Fibroblast of lung (primary cell): ENCODE measurements at places on chromosomes 7 and 10.

- DNase-seq = peak; percentile 61
Measured at GRCh38 chr10:58064714-58065528, 202.8 kb downstream of the IPMK start.

- peak; percentile 6 for DNase-seq
Measured at GRCh38 chr7:43044511-43044910, 67.9 kb upstream of the HECW1 start.

GRCh38 chr7:69803699-69804516 is 205.6 kb downstream of the AUTS2 start:
- DNase-seq = no peak

- DNase-seq = peak; percentile 63
Measured at GRCh38 chr7:98286093-98286539, 4.6 kb downstream of the BRI3 start.

GRCh38 chr7:70303780-70304179 is 705.5 kb downstream of the AUTS2 start:
- DNase-seq = no peak

GRCh38 chr10:110426294-110427181 is 71.2 kb upstream of the DUSP5 start:
- peak; percentile 78 for DNase-seq

- DNase-seq = peak; percentile 3
Measured at GRCh38 chr10:108970016-108970415, 953.3 kb downstream of the XPNPEP1 start.

DNA sequence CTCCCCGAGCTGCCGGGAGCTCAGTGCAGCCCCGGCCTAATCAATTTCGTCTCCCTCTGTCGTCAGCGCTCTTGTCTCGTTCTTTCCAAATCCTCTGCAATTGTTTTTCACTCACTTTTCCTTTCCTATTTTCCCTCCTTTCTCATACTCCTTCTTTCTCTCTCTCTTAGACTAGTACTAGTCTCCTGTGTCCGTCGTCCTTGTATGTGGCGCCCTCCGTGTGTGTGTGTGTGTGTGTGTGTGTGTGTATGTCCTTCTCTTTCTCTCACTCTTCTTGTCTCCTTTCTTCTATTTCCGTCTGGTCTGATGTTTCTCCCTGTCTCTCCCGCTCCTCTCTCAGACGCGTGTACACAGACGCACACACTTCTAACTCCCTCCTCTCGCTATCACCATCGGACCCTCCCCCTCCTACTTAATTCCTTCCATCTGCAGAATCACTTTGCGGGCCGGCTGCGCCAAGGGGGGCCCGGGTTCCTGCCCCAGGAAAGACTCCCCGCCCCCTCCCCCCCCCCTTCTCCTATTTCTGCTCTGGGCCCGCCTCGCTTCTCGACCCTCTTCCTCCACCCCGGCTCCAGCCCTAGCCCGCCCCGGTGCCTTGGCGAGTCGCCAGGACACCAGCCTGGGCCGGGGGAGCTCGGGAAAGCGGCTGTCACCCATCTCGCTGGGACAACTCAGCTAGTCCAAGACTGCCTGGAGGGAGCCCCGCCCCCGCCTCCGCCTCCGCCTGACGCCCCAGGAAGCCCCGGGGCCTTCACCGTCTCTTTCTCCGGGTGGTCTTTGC is 743 bp upstream of the ZCCHC24 start:
- no peak for DNase-seq

DNA sequence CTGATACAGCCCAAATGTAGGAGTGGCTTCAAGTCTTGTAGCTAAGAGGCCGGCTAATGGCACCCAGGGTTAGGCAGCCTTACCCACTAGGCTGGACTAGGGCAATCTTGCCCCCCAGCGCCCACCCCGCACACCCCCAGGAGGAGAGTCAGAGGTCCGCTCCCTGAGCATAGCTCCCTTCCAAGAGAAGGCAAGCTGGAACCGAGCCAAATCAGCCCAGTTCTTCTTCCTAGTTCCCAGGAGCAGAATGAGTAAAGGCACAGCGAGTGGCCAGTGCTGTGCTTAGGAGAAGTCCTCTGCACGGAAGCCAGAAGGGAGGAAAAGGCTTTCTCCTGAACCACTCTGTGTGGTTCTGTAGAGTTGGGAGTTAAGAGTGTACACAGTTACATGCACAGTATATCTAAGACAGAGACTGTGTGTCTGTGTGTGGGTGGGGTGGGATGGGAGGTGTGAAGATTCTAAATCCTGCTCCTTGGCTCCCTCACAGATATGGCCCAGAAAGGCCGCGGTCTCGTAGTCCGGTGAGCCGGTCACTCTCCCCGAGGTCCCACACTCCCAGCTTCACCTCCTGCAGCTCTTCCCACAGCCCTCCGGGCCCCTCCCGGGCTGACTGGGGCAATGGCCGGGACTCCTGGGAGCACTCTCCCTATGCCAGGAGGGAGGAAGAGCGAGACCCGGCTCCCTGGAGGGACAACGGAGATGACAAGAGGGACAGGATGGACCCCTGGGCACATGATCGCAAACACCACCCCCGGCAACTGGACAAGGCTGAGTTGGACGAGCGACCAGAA is 59.7 kb upstream of the PDCD4 start:
- DNase-seq = no peak

GRCh38 chr7:32222251-32222900 is 152.2 kb upstream of the PDE1C start:
- no peak for DNase-seq

GRCh38 chr7:37494926-37495325 is 46.3 kb upstream of the ELMO1 start:
- DNase-seq = no peak

DNA sequence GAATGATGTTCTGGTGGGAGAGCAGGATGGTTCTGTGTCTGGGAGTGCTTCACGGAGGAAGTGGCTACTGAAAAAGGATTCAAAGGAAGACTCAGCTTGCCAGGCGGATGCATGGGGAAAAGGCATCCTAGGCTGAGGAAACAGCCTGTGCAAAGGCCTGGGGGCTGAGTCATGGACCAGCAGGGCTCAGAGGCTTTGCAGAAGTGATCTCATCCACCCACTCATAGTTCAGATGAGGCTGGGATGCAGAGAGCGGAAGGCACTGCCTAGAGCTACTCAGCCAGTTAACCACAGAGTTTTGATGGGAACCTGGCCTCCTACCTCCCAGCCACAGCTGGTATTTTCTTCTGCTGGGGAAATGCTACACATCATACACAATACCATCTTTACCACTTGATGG is 15.8 kb upstream of the ADAMTS14 start:
- DNase-seq = peak; percentile 100

- no peak for DNase-seq
Measured at GRCh38 chr7:104621321-104621720, 292.9 kb downstream of the LHFPL3 start.

- peak; percentile 67 for DNase-seq
Measured at GRCh38 chr7:146115851-146116520, 615 bp upstream of the CNTNAP2 start.

DNA sequence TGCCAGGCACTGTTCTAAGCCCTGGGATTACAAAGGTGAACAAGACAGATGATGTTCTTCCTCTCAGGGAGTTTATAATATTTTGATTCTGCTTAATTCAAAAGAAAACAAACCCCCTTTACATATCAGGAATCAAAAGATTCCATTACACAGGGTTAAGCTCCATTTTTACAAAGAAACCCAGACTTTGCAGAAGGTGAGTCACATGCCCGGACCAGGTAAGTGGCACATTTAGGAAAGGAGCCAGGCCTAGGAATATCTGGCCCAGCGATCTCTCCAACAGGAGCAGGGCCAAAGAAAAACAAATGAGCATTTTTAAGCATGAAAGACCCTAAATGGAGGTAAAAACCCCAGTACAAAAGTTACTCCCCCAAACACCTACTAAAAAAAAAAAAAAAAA is 1.1 kb downstream of the STN1 start:
- no peak for DNase-seq

- no peak for DNase-seq
Measured at GRCh38 chr10:94316560-94316959, 46.2 kb downstream of the NOC3L start.

- peak; percentile 74 for DNase-seq
Measured at GRCh38 chr10:20622531-20623211, 274.4 kb downstream of the NEBL start.

GRCh38 chr7:132558815-132559214 is 17.5 kb downstream of the PLXNA4 start:
- DNase-seq = no peak

DNA sequence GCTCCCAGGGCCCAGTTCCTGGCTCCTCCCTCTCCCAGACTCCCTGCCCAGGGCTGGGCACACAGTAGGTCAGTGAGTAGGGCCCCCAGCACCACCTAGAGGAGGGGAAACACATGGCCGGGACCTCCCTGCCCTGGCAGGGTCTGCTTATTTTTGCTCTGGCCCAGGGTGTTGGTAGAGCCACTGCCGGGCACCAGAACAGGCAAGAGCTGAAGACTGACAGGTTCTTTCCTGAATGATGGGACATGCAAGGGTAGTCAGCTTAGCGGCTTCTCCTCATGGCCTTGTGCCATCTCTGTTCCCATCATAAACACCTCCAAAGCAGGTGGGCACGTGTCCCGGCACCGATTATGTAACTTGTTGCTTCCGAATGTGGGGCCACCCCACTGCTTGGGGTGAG is 86.5 kb downstream of the NEURL1 start:
- DNase-seq = no peak

DNA sequence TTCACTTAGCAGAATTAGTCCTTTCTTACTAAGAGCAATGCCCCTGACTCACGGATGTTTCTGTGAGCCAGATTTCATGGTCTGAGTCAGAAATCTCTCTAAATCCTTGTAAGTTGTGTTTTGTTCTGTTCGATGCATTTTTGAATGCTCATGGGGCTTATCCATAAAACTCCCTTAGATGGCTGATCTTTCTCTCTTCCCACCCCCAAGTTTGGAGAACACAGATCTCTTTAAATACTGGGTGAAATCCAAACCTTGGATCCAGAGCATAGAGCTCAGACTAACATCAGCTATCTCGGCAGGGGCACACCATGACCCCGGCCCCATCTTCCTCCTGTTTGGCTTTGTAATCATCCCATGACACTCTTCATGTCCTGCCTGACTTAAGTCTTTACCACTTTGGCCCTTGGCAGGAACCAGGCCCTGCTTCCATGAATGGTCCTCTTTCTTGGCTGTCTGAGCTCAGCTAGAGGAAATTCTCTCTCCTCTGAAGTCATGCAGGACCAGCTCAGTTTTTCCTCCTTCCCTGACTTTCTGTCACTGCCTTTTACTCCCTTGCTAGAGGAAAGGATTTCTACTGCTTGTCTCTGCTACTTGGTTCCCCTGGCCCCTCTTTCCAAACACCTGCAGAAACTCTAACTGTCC is 120.4 kb upstream of the RAB11FIP2 start:
- DNase-seq = no peak

- no peak for DNase-seq
Measured at GRCh38 chr7:158054611-158055010, 533.0 kb downstream of the PTPRN2 start.

DNA sequence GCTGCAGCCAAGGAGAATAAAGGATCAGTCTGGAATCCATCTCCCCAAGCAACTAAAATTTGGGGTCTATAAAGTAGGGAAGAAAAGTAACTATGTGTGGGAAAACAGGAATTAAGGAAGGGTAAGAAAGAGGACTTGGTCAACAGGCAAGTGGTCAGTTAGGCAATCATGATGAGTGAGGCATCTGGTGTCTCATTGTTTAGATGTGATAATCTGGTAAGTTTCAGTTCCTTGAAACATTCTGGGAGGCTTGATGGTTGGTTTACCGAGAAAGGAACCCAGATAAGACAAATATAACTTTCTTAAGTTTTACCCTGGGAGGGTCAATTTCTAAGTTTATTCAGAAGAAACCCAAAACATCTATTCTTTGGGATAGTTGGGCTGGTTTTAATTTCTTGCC is 22.3 kb downstream of the HYAL4 start:
- peak; percentile 14 for DNase-seq

GRCh38 chr7:132076301-132077035 is 499.8 kb downstream of the PLXNA4 start:
- DNase-seq = no peak

DNA sequence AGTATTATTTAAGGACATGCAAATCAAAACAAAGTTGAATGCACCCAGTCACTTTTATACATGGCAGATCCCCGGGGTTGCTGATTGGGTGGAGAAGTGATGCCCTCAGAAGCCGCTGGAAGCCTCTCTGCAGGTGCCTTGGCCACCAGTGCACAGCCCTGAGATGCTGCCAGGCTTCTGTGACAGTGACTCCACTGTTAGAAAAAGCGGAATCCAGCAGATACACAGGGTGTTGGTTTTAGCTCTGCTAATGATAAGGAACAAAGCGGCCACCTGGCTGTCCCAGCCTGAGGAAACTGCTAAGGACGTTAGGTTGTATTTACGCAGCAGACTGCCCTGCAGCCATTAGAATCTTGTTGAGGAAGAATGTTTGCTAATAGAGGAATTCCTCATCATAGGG is 47.5 kb downstream of the JAKMIP3 start:
- no peak for DNase-seq

DNA sequence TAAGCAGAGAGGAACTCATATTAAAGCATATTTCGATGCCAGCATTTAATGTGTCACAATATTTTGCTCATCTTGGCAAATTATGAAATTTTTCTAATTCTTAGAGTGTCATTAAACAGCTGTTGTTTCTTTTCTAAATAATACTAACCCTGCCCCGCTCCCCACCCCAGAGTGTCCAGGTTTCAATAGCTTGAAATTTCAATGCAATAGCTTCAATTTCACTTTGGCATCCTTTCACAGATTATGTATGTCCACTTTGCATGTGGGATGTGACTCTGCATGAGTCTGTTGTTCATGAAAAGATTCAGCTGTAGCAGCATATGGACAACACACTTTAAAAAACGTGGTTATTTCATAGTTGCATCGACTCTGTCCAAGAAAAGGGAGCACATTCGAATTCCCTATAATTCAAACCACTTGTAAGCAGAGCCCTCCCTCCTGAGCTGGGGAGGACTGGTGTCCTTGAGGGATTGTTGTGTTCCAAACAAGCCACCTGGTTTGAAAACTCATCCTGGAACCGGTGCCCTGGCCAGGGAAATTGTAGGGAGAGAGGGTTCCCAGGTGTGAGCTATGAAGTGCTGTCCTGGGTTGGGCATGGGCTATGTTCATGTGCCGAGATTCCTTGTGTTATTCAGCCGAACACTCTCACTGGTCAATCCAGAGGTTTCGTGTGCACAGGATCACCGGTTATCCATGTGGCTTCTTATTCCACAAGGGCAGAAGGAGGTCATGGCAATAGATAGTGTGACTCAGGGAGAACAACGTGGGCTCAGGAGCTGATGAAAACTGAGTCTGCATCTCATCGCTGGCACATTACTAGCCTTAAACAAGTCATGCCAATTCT is 64.6 kb upstream of the CREB5 start:
- peak; percentile 97 for DNase-seq

DNA sequence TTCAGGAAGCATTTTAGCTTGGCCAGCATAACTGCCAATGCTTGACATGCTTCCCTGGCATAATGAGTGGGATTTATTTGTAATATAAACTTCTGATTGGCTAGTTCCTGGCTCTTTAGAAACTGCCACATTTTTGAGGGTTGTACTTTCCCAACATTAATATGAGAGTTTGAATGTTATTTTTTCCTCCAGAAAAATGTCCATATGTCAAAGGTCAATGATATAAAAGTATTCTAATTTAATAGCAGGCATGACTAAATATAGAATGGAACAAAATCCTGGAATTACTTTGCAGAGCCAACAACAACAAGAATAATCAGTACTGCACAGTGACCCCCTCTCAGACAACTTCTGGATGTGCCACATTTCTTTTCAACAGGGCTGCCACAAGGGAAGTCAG is 352.6 kb downstream of the PRPF18 start:
- peak; percentile 61 for DNase-seq
